ENCODE measurements at places on chromosomes 12 and 14.

GRCh38 chr14:30484976-30485375 is 74.0 kb upstream of the G2E3 start:
- no peak for DNase-seq

- no peak for DNase-seq
Observed at GRCh38 chr12:26711072-26711471, 121.9 kb downstream of the ITPR2 start.

GRCh38 chr12:101819467-101819866 is 11.3 kb downstream of the GNPTAB start:
- DNase-seq = no peak

- DNase-seq = peak; percentile 29
Observed at GRCh38 chr14:104267895-104268294, 129.5 kb downstream of the KIF26A start.

- no peak for DNase-seq
Observed at GRCh38 chr12:106885026-106885425, 70.7 kb upstream of the TMEM263 start.

DNA sequence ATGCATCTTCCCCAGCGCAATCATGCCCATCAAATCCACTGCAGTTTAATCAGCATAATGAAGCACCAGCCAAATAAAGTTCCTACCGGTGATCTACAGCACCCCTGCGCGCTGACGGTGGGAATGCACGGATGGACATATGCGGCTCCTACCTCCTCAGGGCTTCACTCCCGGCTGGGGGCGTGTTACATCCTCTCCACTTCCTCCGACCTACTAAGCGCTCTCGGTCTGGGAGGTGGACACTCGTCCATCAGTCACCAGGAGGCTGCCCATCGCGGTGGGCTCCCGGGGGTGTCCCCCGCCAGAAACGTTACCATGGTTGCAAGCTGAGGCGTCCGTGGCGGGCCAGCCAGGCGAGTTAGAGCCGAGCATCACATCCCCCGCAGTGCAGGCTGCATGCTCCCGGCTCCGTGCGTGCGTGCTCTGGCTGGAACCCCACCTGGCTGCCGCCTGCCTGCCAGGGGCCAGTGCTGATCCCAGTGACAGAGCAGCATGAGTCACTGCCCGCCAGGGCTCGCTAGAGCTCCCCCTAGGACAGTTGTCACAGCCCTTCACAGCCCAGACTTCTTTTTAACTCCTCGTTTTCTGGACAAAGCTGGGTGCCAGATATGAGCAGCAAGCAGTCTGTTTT is 73.0 kb downstream of the CIT start:
- peak; percentile 74 for DNase-seq

DNA sequence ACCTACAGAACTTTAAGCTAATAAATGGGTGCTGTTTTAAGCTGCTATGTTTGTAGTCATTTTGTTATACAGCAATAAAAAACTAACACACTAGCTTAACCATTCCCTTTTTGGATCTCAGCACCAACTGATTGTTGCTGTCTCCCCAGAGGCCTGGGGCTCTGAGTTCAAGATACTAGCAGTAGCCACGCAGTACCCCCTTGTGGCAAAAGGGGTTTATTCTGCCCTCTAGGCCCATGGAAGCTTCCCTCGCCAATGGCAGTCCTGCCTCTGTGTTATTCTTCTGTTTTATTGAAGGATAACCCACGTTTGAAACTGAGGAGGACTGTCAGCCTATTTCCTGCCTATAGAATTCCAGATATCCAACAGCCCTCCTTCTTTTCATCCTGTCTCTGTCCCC is 455.3 kb upstream of the ATP2B1 start:
- no peak for DNase-seq

- DNase-seq = no peak
Observed at GRCh38 chr14:95141684-95142083, 15.6 kb downstream of the DICER1 start.

DNA sequence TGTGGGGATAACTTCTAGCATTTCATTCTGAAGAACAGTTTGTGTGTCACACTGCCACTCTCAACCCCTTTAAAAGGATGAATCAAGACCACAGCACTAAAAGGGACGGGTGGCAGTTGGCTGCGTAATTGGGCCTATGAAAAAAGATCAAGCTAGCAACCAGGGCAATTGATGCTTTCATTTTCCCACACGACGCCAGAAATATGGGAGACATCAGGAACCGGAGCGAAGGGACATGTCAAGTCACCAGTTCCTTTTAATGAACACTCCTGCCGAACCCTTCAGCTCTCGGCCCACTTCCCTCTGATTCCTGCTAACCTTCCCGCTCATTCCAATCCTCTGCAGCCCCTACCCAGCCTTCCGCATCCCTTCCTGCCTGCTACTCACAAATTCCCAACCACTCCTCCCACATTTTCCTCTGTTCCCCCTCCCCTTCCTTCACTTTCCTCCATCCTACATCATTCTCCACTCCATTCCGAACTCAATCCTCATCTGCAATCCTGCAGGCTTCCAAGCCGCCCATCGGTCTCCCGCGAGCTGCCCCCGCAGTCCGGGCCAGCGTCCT is 753 bp downstream of the CSRNP2 start:
- no peak for DNase-seq

DNA sequence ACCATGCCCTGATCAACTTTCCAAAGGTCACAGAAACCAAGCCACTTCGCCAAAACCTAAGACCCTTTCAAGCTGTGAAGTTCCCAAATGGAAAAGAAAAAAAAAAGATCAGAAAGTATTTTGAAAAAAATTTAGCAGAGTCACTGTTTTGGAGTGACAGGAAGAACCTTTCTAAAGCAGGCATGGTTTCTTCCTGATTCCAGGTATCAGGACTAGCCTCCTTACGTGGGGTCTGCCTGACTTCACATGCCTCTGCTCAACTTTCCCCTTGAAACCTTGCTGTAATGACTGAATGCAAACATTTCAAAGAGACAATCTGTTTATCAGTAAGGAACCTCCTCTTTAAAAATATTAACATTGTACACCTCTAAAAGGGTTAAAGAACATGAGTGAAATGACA is 9.5 kb downstream of the CORO1C start:
- no peak for DNase-seq

GRCh38 chr14:81435391-81436295 is 35.5 kb upstream of the STON2 start:
- DNase-seq = peak; percentile 73

GRCh38 chr14:67345583-67345982 is 14.0 kb downstream of the ATP6V1D start:
- DNase-seq = no peak

DNA sequence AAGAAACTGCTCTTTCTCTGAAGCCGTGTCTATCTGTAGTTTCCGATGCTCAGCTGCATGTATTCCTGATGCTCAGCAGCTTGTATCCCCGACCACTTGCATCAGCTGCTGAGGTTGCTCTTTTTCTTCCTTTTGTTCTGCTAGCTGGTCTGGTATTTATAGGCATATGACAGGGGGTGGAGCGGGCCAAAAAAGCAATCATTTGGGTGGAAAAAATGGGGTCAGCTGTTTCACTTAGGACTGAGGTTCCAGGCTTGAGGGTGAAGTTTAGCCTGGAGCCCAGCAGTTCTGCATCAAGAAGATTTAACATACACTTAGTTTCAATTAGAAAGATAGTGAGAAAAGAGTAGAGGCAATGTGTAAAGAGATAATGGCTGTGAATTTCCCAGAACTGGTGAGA is 23.6 kb upstream of the AMN1 start:
- DNase-seq = no peak

DNA sequence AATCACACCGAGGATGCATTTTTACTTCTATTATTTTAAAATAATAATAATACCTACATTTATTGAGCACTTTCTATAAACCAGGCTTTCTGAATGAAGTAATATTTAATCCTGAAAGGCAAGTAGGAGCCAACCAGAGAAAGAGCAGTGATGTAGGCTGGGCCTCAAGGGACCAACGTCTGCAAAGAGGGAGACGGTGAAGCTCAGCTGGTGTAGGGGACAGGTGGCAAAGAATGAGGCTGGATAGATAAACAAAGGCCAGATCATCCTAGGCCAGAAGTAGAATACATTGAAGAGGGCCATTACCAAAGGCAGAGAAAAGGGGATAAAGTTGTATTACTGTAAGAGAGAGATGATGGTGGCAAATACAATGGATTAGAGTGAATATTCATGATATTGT is 810 bp upstream of the TMBIM4 start:
- no peak for DNase-seq

DNA sequence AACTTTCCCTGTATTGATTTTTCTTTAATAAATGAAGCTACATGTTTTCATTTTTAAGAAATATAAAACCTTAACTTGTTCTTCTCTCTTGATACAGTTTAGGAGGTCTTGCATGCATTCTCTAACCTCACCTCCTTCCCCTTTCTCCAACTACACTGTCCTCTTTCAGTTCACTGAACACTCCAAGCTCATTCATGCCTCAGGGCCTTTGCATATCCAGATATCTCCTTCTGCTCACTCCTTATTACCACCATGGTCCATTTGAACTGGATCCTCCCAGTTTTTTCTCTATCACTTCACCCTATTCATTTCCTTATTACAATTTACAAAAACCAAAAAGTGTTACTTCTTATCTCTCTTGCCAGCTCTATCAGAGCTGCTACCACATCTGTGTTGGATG is 242.9 kb upstream of the PLEKHG7 start:
- DNase-seq = no peak

- DNase-seq = no peak
Observed at GRCh38 chr12:80313209-80313608, 130.8 kb upstream of the PTPRQ start.

DNA sequence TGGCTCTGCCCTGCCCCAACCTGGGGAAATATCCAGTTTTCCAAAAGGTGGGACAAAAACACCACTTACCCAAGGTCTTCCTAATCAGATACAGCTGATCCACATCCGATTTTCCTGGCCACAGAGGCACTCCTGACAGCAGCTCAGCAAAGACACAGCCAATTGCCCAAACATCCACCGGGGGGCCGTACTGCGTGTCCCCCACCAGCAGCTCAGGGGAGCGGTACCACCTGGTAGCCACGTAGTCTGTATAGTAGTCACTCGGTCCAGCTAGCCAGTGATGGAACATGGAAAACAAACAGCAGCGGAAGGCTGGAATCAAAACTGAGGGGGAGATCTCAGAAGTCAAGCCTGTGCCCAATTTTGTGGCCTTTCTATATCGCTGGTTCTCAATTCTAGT is 28.8 kb downstream of the DMAC2L start:
- DNase-seq = no peak

GRCh38 chr12:111268738-111269572 is 99.9 kb downstream of the PHETA1 start:
- DNase-seq = no peak

DNA sequence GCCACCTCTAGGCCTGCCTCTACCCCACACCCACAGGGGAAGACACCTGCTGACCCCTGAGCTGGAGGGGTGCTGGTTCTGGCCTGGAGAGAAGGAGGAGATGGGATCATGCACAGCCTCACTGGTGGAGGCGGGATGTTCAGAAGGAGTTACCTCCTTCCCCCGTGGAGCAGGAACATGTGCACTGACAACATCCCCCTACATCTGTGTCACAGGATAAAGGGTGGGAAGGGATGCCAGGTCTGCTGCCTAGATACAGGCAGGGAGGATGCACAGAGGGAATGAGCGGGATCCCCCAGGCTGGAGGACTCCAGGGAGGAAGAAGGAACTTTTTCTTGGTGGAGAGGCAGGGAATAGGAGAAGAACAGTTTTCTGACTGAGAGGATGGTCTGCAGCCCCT is 8.8 kb downstream of the NRXN3 start:
- DNase-seq = no peak

DNA sequence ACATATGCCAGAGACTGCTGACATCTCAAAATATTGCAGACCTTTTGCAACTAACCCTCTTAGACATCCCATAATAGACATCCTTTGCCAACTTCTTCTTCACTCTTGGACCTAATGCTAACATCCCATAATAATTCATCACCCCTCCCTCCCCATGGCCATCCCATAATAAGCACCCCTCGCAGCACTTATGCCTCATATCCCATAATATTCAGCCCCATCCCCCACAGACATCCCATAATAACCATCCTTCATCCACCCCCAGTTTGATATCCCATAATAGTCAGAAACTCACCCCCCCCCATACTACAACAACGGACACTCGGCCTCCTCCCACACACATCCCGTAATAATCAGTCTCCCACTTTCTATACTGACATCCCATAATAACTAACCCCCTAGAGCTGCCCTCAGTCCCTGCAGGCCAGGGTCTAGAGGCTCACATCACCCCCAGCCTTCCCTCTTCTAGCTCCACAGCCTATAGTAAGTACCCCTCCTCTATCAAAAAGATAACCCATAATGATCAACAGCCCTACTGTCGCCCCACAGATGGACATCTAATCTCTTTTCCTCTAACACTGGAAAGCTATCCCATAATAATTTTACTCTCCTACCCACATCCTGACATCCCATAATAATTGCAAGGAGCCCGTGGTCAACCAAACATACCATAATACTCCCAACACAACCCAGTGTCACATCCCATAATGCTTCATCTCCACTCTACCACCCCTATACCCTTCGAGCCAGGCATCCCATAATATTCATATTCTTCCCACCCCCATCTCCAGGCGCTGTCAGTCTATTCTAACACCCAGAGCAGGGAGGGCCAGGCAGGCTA is 792 bp upstream of the CHD4 start:
- peak; percentile 76 for DNase-seq

- DNase-seq = no peak
Observed at GRCh38 chr12:104785886-104786285, 172.2 kb downstream of the SLC41A2 start.

DNA sequence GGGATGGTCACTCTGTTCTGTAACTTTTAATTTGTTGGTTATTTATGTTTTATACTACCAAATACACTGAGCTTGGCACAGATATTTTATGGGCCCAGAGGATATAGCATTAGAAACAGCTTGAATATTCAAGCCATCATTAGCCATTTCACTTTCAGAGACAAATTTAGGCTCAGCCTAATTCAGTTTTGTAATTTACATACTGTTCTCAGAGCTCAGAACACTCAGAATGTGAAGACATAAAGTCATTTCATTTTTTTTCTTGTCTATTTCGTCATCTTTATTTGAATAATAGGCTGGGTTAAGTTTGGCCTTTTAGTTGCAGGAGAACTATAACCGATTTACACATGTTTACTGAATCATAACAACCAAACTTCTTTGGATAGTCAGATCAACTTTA is 361.7 kb downstream of the SNAPC1 start:
- no peak for DNase-seq

DNA sequence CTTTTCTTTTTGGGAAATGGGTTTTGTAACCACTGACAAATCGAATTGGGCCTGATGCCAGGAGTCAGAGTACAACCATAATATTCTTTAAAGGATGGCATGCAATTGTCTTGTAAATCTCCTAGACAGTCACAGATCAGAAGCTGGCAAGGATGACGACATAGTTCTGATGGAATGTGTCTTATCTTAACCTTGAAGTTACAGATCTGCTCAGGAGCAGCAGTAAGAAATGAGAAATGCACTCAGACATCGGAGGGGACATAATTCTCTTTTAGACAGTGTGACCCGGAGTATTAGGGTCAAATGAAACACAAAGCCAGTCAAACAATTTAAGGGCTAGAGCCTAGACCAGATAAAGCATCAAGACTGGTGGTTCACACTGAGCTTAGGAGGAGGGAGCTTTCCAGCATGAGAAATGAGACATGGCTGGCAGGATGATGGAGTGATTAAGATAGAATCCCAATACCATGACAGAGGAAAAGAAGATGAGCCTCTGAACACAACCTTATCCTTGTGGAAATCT is 17.5 kb downstream of the CBX5 start:
- no peak for DNase-seq

GRCh38 chr14:58717211-58717610 is 79.4 kb downstream of the DACT1 start:
- no peak for DNase-seq

- no peak for DNase-seq
Observed at GRCh38 chr12:109302358-109302757, 6.7 kb downstream of the FOXN4 start.
